IMR-90 (cell line): ENCODE measurements at places on chromosomes 13 and 19. TPM values are rescaled to one million over a fixed set of nuclear protein-coding genes. Genes with fewer than 3 reads are reported as not detected.
A peak's percentile ranks its signal among the peaks of the same experiment; 100 is the strongest.

DNA sequence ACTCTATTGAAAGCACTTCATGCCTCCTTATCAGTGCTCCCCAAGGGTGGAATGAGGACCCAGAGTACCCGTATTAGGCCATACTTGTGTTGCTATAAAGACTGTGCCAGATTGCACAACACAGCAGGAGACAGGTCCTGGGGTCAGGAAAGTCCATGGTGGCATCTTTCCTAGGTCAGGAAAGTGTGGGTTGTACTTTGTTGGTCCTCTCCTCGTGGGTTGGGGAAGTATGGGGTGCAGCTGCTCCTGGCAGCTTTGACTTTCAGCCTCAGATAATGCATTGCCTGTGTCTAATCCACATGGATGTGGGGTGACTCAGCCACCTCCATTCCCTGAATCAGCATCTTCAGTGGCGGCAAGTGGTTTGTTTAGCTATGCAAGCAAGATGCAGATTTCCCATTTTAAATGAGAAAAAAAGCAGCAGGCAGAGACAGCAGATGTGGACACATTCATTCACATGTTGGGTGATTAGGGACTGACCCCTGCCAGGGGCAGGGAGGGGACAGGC, 8.4 kb upstream of the CYP2B6 start:
- peak; percentile 32 for DNase-seq

DNA sequence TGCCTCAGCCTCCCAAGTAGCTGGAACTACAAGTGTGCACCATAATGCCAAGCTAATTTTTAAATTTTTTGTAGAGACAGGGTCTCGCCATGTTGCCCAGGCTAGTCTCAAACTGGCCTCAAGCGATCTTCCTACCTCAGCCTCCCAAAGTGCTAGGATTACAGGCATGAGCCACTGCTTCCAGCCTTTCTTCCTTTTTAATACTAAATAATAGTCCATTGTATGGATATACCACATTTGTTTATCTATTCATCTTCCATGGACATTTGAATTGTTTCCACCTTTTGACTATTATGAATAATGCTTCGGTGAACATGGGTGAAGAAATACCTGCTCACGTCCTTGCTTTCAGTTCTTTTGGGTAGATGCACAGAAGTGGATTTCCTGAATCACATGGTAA, 24.4 kb downstream of the GARRE1 start:
- DNase-seq = no peak

DNA sequence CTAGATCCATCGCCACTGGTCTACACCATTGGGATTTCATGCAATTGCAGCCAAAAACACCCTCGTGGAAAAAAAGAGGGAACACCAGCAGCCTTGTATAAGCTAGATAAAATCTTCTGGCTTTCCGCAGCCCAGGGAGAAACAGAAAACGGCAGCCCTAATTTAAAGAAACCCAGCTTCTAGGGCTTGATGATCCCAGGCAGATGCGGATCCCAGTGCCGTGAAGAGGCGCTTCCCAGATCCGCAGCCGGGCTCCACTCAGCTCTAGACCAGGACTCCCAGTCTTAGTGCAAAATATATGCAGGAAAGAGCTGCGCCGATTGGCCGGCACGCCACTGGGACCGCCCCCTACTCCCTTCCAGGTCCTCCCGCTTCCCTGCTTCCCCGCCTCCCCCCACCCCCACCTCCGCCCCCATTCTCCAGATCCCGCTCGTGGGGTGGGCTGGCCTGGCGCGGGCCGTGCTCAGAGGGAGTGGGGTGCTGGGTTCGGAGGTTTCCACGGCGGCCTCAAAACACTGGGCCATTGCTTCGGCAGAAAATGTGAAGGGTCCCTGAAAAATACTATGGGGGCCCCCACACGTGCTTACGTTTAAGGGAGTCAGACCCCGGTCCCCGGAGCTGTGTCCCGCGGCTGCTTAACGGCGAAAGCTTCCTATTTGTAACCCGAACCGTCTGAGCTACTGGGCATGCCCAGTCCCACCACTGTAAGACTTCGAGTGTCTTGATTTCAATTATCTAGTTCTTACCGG, 63.1 kb downstream of the SERP2 start:
- peak; percentile 94 for DNase-seq

- no peak for DNase-seq
Measured at GRCh38 chr19:23810496-23810895, 51.8 kb upstream of the ZNF681 start.

DNA sequence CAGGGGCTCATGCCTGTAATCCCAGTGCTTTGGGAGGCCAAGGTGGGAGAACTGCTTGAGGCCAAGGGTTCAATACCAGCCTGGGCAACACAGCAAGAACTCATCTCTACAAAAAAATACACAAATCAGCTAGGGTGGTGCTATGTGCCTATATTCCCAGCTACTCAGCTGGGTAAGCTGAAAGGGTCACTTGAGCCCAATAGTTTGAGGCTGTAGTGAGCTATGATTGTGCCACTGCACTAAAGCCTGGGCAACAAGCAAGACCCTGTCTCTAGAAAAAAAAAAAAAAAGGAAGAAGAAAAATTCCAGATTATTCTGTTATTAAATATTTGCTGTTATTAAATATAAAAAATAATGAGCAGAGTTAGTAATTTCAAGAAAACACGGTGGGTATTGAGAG, 131.1 kb downstream of the RGCC start:
- no peak for DNase-seq

GRCh38 chr13:80451641-80452040, 110.7 kb upstream of the SPRY2 start:
- no peak for DNase-seq

DNA sequence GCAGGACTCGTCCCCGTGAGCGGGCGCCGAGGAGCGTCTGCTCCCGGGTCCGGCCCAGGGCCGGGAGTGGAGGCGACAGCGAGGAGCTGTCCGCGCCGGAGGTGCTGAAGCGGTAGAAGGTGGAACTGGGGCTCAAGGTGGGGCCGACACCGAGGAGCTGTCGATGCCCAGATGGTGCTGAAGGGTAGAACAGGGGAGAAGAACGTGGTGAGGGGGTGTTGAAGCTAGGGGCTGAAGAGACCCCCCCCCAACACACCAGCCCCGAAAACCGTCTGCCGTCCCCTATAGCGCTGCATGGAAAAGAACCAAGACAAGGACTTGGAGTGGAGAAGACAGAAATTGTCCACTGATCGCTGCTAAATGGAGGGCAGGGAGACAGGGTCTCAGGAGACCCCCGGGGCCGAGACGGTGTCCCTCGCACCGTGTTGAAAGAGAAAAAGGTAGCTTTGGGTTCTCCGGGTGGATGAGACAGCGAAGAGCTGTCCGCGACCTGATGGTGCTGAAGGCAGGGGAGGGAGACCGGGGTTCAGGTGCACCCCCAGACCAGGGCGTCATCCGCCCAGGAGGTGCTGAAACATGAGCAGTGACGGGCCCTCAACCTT, 7.1 kb upstream of the PDE4C start:
- peak; percentile 39 for DNase-seq

DNA sequence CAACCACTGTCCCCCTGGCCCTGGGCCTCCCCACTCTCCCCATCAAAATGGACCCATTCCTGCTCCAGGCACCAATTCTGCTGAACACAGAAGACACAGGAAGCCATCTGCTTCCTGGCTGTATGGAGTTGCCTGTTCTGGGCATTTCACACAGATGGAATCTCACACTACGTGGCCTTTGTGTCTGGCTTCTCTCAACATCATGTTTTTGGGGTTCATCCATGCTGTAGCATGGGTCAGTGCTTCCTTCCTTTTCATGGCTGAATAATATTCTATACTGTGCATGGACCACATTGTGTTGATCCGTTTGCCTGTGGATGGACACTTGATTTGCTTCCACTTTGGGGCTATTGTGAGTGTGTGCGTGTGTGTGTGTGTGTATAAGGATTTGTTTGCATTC, 15.0 kb upstream of the KLF2 start:
- DNase-seq = no peak

- peak; percentile 3 for DNase-seq
Measured at GRCh38 chr13:40388617-40389016, 277.8 kb downstream of the FOXO1 start.

DNA sequence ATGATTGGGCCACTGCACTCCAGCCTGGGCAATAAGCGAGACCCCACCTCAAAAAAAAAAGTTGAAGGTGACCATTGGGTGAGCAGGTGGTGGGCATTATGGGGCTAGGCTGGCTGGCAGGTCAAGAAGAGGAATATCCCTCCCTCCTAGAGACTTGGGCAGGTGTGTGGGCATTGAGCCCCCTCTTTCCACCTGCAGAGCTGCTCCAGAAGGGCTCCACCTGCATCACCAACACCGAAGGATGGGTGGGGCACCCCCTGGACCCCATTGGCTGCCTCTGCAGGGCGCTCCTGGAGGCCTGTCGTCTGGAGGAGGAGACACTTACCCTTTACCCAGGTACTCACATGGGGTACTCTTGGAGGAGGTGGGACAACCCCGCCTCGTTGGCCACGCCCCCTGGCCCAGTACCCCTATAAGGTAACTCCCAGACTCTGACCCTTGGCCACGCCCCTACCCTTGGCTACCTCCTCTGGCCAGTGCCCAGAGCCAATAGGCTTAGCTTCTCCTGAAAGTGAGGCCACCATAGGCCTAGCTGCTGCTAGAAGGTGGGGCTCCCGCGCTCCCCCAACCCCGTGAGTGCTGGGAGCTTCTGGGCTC, 21.9 kb downstream of the ZSWIM4 start:
- no peak for DNase-seq

DNA sequence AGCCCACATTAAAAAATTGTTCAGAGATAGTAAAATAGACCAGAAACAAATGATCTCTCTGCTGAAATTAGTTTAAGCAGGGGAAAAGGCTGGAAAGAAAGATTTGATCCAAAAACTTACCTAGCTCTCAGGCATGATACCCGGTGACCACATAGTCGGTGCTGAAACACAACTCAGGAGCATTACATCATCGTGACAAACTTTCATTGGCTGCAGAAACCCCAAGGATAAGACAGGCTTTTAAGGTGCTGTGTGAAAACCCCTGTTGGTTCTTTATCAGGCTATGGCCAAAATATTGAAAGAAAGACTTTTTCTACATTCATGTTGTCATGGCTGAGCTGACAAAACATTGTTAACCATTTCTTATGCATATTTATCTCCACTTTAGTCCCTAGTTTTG, 171.7 kb upstream of the KLF12 start:
- no peak for DNase-seq

DNA sequence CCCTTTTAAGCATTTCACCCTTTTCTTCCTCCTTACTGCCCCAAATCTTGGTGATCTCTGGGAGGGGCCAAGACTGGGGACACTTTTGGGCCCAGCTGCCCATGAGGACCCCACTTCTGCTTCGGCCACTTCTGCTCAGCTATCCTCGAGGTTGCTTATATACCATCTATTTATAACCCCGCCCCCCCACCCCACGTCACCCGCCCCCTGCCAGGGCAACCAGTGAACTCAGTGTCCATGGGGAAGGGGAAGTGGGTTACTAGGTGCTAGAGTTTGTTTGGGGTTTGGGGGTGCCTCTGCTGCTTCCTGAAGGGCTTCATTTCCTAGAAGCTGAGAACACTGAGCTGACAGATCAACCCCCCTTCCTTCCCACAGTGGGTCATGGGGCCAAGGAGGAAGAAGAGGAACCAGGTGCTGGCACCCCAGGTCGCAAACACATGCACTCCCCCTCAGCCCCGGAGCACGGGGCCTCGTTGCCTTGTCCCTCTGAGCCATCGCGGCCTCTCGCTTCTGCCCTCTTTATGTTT, 6.1 kb upstream of the ADGRE5 start:
- no peak for DNase-seq

GRCh38 chr19:43126720-43127119, 44.2 kb upstream of the PSG2 start:
- DNase-seq = no peak

- no peak for DNase-seq
Measured at GRCh38 chr19:18422530-18423191, 3.5 kb downstream of the SSBP4 start.

GRCh38 chr19:44792281-44792680, 14.6 kb downstream of the CBLC start:
- DNase-seq = no peak

GRCh38 chr19:7928741-7929701, 3.1 kb upstream of the CTXN1 start:
- DNase-seq = peak; percentile 88

DNA sequence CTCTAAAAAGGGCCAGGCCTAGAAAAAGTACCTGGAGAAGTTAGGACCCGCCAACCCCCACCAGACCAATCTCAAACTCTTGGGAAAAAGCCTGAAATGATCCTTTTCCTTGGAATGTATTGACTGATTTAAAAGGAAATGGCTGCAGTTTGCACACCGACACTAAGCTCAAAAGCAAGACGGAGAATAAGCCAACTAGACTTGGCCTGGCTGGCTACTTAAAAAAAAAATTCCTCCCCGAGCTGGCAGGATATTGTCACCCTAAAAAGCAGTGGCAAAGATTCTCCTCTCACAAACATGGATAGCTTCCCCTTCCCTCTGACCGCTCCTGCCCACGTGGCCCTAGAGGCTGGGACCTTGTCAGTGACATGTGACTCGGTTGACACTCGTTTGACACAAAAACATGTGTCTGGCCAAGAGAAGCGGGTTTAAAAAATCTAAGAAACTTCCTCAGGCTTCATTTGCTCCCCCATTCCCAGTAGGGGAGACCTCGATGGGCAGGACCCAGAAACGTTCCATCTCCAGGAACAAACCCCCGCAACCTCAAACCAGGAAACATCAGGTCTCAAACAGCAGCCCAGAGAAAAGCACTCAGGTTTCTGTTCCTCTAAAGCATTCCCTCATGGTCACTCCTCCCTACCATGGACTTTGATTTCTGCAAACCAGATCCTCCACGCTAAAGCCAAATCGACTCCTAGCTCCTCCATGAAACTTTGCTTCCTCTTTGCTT, 1.3 kb downstream of the RFX1 start:
- no peak for DNase-seq

DAND5 gene
- not detected in 2 replicates for total RNA-seq

PROZ gene
- not detected in 2 replicates for total RNA-seq

PSG7 gene
- under 0.01 and 0.28 TPM in 2 replicates for total RNA-seq

PIK3R2 gene
- 8.9 and 12.2 TPM in 2 replicates for total RNA-seq

CYP2A7 gene
- total RNA-seq = not detected in 2 replicates

RCBTB2 gene
- 5.2 and 5.3 TPM in 2 replicates for total RNA-seq

EPSTI1 gene
- 0.90 and 1.1 TPM in 2 replicates for total RNA-seq

MEIS3 gene
- total RNA-seq = 28.3 and 32.4 TPM in 2 replicates

SLC25A15 gene
- 13.3 and 16.1 TPM in 2 replicates for total RNA-seq

ZNF132 gene
- 8.9 and 13.6 TPM in 2 replicates for total RNA-seq

NANOS2 gene
- total RNA-seq = not detected in 2 replicates

PEPD gene
- 36.7 and 41.1 TPM in 2 replicates for total RNA-seq

SIAH3 gene
- total RNA-seq = not detected in 2 replicates

TSSK6 gene
- total RNA-seq = 0.56 and 1.3 TPM in 2 replicates
